CD4-positive, alpha-beta T cell treated with Interleukin-2 at 100 ng/mL for 4 hours (primary cell): ENCODE measurements at places on chromosomes 7 and 10.

- no peak for DNase-seq
These were observed 690.5 kb upstream of the LRRN3 start for GRCh38 chr7:110400411-110400810.

DNA sequence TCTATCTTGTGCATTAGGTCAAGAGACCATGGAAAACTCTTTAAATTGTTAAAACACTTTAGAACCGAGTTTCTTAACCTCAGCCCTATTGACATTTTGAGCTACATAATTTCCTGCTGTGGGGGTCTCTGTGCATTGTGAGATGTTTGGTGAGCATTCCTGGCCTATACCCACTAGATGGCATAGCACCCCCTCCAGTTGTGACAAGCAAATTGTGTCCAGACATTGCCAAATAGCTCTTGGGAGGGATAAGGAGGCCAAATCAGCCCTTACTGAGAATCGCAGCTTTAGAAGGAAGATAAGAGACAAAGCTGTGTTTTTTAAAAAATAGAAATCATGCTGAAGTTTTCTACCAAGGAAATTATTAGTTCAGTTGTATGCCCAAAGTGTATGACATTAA, 1158.5 kb upstream of the C7orf33 start:
- DNase-seq = no peak

DNA sequence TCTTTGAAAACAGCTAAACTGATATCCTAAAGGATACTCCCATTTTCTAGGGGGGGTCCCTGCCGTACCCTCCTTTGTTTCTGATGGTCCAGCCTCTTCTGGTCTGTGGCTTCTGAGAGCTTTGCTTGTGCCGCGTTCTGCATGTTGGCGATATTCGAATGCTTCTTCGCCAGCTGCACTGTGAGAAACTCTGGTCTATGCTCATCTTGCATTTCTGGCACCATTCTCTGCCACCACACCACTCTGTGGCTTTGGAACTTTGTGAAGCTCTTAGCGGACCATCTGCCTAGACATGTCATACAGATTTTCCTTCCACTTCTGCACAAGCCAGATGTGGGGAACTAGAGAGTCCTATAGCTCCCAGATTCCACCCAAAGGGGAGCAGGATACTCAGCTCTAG, 197.2 kb downstream of the REEP3 start:
- no peak for DNase-seq

DNA sequence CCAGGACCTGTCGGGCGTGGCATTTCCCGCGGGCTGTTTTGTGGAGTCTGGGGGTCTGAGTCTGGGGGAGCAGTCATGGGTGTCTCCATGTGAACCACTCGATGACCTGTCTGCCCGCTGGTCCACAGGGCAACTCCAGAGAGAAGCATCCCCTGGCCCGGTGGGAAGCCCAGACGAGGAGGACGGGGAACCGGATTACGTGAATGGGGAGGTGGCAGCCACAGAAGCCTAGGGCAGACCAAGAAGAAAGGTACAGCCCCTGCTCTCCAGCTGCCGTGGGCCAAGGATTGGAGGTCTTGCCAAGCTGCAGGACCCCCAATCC, 14.7 kb downstream of the LAT2 start:
- no peak for DNase-seq

- DNase-seq = no peak
These were observed 608.9 kb downstream of the PTPRN2 start for GRCh38 chr7:157978766-157979165.

- DNase-seq = no peak
These were observed 21.3 kb upstream of the AMZ1 start for GRCh38 chr7:2666588-2667250.

GRCh38 chr7:155506854-155507337, 39.5 kb downstream of the CNPY1 start:
- no peak for DNase-seq

DNA sequence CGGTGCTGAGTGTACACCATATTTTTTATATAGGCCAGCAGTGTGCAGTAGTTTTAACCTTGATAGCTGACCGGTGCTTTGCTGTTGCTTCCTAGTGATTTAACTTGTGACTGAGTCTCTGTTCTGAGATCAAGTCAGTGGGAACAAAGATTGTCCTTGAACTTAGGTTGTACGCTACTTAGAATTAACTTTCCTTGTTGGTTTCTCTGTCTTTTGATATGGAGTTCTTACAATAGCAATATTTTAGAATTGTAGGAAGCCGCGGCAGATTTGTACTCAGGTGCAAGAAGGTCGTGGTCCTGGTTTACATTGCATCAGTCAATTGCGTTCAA, 1.3 kb downstream of the DDX21 start:
- DNase-seq = no peak

DNA sequence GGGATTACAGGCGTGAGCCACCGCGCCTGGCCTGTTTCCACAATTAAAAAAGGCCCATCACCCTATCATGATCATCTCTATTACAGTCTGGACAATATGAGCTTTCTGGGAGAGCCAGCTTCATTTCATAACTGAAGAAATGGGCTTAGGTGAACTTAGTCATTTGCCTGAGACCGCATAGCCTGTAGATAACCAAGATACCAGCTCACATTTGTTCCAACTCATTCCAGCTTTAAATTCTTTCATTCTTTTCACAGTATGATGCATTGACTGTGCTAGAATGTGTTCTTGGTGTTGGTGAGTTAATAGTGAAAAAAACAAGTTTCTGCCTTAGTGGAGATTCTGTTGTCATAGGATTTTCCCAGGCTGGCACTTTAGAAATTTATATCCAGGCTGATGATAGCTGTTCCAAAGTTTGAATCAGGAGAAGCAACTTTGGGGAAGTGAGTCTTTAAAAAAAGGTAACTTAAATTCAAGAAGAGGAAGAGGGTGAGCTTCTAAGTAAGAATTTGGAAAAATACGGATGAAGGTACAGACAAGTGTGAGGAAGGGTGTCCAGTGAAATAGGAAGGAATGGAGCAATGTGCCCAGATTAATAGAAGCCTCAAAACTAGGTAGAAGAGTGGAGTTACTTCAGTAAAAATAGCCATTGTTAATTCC, 2.1 kb upstream of the H2AZ2 start:
- no peak for DNase-seq

- DNase-seq = no peak
These were observed 6.3 kb upstream of the IL2RA start for GRCh38 chr10:6068422-6068821.

- no peak for DNase-seq
These were observed 454.2 kb upstream of the KLF6 start for GRCh38 chr10:4239186-4239585.

GRCh38 chr7:144736880-144737493, 98.9 kb downstream of the TPK1 start:
- no peak for DNase-seq

GRCh38 chr10:21522631-21523406, 2.7 kb downstream of the SKIDA1 start:
- DNase-seq = no peak

GRCh38 chr7:55065079-55065478, 46.3 kb downstream of the EGFR start:
- DNase-seq = no peak

- DNase-seq = no peak
These were observed 106.8 kb downstream of the APBB1IP start for GRCh38 chr10:26544932-26545331.

DNA sequence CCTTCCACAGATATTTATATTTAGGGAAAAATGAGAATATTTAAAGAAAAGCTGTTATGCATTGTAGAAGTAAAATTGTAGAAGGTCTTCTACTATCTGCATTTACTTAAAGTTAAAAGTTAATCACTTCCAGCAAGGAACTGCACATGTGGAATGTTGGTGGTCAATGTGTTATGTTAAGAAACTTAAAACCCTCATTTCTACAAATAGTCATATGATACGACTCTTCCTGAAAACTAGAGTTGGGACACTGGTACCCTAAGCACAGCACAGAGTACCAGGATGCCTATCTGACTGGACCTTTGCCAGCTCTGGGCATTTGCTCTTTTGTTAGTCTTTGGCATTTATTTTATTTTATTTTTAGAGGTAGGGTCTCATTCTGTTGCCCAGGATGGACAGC, 524.2 kb upstream of the GALNT17 start:
- no peak for DNase-seq

- no peak for DNase-seq
These were observed 21.6 kb downstream of the TBATA start for GRCh38 chr10:70763567-70763966.

GRCh38 chr10:6346631-6347030, 143.9 kb downstream of the PFKFB3 start:
- no peak for DNase-seq

DNA sequence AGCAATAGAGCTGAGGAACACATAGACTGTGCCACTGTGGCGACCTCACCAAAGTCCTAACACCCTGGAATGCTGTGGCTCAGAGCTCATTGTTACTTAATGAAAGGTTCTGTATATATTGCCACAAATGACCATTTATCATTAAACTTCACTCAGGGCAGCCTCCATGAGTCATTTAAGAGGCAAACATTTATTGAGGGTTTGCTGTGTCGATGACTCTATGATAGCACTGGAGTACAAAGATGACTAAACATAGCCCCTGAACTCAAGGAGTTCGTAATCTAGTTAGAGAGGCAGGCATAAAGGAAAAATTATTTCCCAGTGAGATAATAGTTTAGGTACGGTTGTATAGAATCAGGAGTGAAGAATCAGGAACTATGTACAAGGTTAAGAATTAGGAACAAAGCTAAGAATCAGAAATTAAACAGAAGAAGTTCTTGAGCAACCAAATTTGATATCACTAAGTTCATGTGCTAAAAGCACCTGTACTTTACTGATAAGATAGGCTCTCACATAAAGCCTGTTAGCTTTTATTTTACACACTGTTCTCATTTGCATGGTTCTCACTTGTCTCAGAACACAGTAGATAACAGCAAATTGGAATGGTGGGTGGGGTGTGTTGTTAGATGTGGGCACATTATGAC, 7.9 kb downstream of the ENTPD7 start:
- DNase-seq = no peak

GRCh38 chr10:11225935-11226334, 208.3 kb downstream of the CELF2 start:
- peak; percentile 74 for DNase-seq

DNA sequence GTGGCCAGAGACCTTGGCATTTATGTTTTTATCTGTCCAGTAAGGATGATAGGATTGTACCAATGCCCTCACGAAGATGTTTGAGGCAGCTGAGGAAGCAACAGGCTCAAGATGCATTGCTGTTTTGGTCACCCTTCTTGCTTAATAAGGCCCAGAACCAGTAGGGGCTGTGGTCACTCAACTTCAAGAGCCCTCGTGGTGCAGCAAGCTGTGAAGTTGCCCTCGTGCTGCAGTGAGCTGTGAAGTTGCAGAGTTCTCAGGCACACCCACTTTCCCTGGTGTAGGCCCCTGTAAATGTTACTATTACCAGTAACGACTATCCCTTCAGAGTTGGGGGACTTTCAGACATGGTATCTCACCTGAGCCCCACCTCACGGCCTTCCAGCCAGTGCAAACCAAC, 207.6 kb upstream of the LYZL1 start:
- DNase-seq = no peak

DNA sequence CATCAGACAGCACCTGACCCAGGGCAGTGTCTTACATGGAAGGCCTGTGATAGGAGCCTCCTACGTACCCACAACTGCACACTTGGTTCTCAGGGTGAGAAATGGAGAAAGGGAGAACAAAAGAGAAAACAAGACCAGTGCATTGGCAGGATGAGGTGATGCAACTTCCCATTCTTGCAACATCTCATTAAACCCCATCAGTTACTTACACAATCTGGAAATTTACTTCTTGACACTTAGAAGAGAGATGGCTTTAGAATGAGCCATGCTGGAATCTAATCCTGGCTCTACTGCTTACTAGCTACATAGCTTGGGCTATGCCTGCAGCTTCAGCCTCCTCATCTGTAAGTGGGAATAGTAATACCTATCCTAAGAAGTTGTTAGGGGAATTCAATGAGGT, 391.7 kb downstream of the KCNMA1 start:
- no peak for DNase-seq

GRCh38 chr7:4269086-4269485, 413.0 kb upstream of the FOXK1 start:
- DNase-seq = no peak

- DNase-seq = peak; percentile 52
These were observed 15.4 kb downstream of the GPNMB start for GRCh38 chr7:23261843-23262452.

DNA sequence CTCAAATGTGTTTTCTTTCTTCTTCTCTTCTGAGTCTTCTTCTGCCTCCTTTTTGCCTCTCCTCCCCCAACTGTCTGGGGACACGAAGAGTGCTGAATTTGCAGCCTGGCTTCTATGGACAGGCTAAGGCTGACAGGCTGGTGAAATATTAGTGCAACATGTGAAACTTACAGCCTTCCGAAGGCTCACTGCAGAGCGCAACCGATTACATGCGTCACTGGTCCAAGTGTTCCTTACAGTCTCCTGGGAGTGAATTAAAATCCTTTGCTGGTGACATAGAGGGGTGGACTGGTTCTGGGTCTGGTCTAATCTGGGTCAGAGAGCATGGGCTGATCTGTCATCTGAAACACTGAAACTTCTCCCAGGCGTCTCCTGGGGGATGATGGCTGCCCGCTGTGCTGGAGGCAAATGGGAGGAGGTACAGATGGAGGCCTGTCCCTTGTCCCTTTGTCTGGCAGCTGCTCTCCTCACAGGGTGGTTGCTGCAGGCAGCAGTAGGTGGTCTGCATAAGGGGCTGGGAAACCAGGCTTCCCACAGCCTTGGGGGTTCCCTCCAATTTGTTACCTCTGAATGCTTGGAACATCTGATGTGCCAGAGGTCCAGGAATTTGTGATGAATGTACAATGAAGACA, 143.8 kb upstream of the BMPER start:
- DNase-seq = no peak

GRCh38 chr10:48545462-48546145, 59.3 kb downstream of the ARHGAP22 start:
- no peak for DNase-seq

DNA sequence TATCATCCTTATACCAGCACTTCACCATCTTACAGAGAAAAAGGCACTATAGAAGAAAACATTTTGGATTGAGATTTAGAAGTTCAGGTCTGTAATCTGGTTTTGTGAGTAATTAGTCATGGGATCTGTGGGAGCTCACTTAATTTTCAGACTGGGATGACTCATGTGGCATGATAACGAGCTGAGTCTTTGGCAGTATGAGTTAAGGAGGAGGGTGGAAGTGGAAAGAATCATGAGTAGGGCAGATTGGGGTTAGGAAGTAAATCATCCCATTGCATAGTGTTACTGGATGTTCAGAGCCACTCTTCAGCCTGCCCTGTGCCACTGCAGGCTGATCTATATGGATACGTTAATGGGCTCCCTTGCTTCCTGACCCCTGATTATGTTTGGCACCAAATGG, 64.9 kb downstream of the ZNF92 start:
- DNase-seq = no peak

DNA sequence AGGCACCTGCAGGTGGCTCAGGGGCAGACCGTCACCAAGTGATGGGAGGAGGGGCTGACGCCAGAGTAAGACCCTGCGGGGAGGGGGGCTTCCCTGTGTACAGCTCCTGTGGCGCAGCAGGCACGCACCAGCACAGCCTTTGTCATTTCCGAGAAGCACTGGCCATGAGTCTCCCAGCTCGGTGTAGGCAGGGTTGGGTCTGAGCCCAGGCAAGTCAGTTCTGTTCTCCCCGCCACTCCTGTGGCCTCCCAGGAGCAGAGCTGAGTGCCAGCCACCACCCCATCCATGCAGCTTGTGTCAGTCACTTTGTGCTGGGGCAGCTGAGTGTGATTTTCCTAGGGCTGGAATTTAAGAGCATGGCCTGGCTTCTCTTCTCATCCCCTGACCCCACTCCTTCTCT, 13.2 kb downstream of the CPSF4 start:
- no peak for DNase-seq
